ENCODE measurements at places on chromosomes 12 and 14. TPM values are rescaled to one million over a fixed set of nuclear protein-coding genes. Genes with fewer than 3 reads are reported as not detected.

Gene PPP1CC
- 285 TPM for total RNA-seq

Gene FBXO21
- total RNA-seq: 19.7 TPM

DNA sequence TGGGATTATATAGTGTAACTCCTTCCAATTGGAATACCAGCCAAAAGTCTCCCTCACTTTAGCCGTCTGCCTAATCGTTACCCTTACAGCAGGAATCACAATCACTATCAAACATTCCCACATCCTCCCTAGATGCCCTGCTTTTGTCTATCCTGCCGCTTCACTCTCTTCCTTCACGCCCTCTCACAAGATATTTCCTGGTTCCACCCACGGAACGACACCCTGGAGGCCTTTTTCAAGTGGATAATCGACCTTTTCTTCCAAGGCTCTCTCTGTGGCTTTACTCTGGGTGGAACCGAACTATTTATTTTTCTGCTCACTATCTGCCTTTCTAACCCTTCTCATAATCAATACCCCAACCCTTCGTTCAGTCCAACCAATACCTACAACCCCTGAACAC is 58.9 kb downstream of the MOK start:
- DNase-seq: no peak
- H3K4me1 ChIP-seq: no peaks in the 10 kb centered on the region
- H3K27ac ChIP-seq: no peak overlapping the region
- H3K36me3 ChIP-seq: no peaks in the 10 kb centered on the region
- H3K4me3 ChIP-seq: no peak overlapping the region

Gene ACAD10
- 19.0 TPM for total RNA-seq

Gene CEBPE
- 0.37 TPM for total RNA-seq

DNA sequence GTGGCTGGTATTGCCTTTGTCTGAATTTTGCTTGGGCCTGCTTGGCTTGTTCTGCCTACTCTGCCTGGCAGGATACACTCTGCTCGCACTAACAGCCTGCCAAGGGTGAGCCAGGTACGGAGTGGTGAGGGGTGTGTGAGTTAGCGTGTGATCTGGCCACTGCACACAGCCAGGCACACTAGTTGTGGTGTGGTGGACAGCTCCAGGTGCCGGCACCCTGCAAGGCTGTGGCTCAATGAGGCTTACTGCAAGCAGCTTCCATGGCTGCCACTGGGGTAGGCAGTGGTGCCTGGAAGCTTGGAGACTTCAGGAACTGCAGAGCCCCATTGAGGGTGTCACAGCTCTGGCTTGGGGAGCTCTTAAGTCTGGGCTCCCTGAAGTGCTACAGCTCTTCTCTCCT is 87.4 kb downstream of the GPHN start:
- peaks cover 8% of the 10 kb centered on the region for H3K36me3 ChIP-seq
- no peak overlapping the region for H3K27ac ChIP-seq
- H3K4me1 ChIP-seq: no peaks in the 10 kb centered on the region
- H3K4me3 ChIP-seq: no peak overlapping the region
